Astrocyte of the cerebellum (primary cell): ENCODE measurements at places on chromosomes 7 and 10.

- peak; percentile 29 for DNase-seq
Observed at GRCh38 chr10:59107147-59107546, 69.3 kb upstream of the PHYHIPL start.

DNA sequence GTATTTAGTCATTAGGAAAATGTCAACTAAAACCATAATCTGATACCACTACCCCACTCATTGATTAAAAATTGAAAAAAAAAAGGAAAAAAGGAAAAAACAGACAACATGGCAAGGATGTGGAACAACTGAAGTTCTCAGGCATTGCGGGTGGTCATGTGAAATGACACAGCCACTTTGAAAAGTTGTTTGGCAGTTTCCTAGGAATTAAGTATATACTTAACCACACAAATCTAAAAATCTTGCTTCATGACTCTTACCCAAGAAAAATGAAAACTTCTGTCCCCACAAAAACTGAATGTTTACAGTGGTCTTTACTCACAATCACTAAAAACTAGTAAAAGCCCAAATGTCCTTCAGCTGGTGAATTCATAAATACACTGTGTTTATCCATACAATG lies 254.5 kb downstream of the AHR start:
- DNase-seq, result no peak

GRCh38 chr10:29285624-29286051 lies 3.2 kb upstream of the LYZL1 start:
- DNase-seq, result no peak

- DNase-seq, result peak; percentile 62
Observed at GRCh38 chr7:134885967-134886352, 100.3 kb upstream of the AGBL3 start.

- no peak for DNase-seq
Observed at GRCh38 chr7:1882451-1882850, 212.4 kb downstream of the ELFN1 start.

DNA sequence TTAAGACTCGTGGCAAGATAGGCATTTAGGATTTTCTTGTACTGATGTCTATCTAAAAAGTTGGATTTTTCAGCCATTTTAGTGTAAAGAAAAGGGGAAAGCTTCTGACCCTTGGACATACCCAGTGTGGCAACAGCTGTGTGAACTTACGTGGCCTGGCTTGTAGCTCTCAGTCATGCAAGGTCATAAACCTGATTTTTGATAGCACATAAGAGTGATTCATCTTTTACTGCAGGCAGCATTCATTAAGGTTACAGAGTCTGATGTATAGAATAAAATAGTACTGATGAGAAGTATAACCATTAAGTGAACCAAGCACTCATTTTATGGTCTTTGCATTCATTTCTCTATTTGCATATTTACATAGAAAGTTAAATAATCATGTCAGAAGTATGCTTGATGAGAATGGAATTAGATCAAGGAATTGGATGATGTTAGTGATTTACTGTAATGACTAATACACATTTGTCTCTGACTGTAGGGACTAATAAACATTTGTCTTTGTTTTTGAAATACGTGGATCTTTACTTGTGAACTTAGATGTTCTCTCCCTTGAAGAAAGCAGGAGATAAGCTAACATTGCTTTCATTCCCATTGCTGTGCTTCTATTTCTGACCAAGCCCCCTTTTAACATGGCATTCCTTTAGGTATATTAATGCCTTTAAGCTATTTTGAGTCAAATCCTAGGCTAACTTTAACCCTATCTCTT lies 88.2 kb downstream of the GSDME start:
- no peak for DNase-seq

GRCh38 chr10:63720072-63720537 lies 198.9 kb downstream of the REEP3 start:
- DNase-seq, result peak; percentile 32

- DNase-seq, result no peak
Observed at GRCh38 chr10:11097686-11098085, 80.0 kb downstream of the CELF2 start.

DNA sequence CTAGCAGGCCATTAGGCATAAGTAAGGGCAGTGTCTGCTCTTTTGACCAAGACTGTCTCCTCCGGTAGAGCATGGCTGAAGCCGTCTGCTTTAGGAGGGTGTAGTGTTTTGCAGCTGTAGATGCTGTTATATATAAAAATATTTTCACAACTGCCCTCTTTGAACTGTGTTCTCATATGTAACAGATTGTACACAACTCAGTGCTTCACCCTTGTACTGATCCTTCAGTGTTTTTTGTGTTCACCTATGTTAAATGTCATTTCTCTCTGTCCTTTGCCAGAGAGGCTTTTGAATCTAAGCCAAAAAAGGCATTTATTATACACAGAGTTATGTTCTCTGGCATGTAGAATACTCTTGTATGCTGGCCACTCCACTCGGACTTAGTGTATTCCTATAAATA lies 135.5 kb downstream of the BICC1 start:
- DNase-seq, result no peak

DNA sequence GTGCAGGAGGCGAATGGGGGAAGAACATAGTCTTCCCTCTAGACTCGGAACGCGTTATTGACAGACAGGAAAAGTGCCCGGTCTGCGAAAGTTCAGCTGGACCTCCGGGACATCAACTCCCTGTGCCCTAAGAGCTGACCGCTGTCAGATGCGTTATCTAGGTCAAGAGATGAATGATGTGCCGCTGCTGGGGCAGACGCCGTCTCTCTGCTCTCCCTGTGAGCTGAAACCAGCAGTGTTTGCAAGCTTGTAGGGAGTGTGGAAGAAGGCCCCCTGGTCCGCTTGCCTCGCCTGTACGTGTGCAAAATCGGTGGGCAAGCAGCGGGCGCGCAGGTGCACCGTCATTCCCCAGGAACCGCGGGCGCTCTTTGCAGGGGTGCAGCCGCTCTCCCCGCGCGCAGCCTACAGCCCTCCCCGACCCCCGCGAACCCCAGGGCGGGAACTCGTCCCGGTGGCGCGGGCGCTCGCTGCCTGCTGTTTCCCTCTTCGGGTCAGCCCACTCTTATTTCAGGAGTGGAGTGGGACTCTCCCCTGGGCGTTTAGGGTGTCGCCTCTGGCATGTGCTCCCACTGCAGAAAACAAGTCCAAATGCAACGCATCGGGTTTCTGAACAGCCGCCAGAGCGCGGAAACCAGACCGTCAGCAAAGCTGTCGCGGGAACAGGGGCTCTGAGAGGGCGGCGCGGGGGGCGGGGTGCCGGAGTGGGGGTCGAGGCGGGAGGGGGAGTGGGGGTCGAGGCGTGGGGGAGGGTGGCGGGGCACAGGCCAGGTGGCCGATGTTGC lies 1.8 kb upstream of the PFKFB3 start:
- DNase-seq, result no peak

GRCh38 chr10:77667426-77668324 lies 30.1 kb upstream of the KCNMA1 start:
- no peak for DNase-seq

GRCh38 chr7:19133390-19133789 lies 11.8 kb downstream of the FERD3L start:
- DNase-seq, result no peak

DNA sequence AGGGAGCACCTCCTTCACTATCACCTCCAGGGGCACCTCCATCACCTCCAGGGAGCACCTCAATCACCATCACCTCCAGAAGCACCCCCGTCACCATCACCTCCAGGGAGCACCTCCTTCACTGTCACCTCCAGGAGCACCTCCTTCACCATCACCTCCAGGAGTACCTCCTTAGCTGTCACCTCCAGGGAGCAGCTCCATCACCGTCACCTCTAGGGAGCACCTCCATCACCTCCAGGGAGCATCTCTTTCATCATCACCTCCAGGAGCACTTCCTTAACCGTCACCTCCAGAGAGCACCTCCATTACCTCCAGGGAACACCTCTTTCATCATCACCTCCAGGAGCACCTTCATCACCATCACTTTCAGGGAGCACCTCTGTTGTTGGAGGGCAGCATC lies 103.0 kb downstream of the DNAJB6 start:
- no peak for DNase-seq

- no peak for DNase-seq
Observed at GRCh38 chr10:118139321-118139720, 92.6 kb upstream of the RAB11FIP2 start.

DNA sequence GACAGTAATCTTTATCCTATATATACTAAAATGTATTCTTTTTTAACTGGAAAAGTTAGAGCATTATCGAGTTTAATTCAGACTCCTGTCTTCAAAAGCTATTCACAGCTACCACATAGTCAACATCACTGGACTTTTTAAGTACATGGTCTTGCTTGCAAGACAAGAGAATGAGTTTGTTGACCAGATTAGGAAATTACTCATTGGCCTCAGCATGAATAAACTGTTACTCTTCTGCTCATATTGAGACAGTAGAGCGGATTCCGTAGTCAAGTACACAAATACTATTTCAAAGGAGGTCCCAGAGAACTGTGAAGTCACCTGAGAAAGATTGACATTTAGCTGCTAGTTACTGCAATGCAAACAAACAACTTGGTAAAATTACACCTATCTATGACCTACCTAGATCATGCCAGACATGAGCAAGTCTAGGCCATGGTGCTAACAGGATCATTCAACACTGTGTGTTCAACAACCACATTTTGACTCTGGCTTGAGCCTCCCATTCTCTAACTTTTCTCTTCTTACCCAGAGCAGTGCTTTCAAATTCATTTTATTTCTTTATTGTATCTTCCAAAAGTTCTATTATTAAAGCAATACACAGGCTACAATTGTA lies 280.9 kb downstream of the NEBL start:
- no peak for DNase-seq

- DNase-seq, result no peak
Observed at GRCh38 chr10:3868271-3868664, 83.3 kb upstream of the KLF6 start.

DNA sequence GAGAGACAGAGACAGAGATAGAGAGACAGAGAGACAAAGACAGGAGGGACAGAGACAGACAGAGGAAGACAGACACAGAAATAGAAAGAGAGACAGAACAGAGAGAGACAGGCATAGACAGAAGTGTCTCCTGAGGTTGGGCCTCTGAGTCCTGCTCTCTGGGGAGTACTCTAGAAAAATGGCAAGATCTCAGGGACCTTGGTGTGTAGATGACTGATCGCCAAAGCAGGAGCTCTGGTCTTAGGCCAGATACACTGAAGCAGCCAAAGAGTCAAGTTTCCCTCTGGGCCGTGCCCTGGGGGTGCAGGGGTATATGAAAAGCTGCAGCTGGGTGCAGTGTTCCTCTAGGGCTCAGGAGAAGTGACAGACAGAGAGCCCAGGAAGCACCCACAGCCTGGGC lies 176.6 kb upstream of the TNS3 start:
- no peak for DNase-seq

GRCh38 chr10:4623200-4623599 lies 202.8 kb upstream of the AKR1E2 start:
- no peak for DNase-seq

DNA sequence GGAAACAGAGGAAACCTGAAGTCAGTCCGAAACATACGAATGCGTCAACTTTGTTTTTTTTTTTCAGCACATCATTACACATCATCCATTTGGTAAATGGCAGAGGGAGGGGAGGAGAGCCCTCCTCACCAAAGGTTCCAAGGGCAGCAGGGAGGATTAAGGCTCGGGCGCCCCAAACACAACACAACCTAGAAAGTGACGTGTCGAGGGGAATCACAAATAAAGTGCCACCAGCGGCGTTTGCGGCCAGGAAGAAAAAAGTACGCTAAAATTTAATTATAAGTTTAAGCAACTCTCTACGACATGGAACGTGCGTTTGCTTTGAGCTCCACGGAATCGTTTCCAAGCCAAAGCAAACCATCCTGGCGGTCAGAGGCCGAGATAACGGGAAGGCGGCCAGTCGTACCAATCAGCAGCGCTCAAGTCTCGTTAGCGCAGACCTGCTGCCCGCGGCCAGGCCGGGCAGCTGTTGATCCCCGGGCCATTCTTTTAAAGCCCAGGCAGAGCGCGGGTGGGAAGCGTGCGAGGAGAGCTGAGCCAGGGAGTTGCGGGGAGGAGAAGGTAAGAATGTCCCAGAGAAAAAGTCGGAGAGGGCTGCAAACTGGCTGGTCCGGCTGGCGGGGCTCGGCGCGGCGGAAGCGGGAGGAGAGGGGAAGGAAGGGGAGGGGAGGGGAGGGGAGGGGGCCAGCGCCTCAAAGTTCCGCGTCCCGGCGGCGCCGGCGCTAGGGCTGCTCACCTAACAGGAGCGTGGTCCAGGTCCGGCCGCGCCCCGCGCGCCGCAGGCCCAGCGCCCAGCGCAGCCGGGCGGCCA lies 719 bp downstream of the DPY19L1 start:
- no peak for DNase-seq

DNA sequence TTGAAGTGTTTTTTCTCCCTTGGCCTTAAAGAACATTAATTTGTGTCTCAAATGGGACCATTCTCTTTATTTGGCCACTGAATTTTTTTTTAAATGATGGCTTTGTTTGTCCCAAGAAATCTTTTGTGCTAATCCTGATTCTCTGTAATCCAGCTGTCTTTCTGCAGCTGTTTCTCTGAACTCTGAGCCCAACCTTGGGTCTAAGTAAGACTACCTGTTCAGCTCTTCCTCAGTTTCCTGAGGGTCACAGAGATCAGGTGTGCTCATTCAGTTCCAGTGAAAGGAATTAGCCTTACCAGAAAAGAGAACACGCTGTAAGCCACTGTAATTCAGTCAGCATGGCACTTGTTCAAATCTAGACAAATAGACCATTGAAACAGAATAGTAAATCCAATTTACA lies 94.2 kb downstream of the ANKIB1 start:
- DNase-seq, result no peak

DNA sequence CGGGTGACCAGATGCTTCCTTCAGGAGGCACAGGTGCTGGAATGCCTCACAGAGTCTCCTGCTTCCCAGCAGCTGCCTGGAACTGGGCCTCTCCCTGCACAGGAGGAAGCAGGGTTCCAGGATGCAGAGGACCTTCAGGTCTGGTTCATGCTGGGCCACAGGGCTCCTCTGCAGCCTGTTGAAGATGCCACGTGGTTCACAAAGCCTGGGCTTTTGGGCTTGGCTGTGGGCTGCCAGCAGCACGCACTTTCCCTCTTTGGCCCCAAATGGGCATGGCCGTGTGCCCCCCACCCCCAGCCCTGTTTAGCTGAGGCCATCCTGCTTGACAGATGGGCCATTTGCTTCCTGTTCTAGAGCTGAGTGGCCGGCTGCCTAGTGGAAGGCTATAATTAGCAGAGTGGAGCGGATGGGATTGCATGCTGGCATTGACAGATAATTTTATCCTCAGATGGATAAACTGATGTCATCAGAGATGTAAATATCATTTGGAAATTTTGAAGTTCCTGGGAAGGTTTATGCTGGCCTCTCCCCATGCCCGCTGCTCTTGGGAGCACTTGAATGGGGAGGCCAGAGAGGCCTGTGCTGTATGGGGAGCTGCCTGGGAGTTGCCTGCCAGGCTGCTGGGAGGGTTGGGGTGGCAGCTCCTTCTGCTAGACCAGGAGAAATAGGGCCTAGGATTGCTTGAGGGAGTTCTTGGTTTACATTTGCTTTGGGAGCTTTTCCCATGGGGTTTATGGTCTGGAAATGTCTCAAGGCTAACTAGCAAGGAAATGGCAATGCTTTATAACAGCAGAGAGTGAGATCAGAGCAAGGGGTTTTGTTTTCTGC lies 28.2 kb downstream of the TSPAN15 start:
- DNase-seq, result no peak

- DNase-seq, result peak; percentile 37
Observed at GRCh38 chr10:30732671-30733070, 103.1 kb upstream of the LYZL2 start.
